Activated CD8-positive, alpha-beta memory T cell treated with anti-CD3 and anti-CD28 coated beads, Interleukin-2, amount 10 ng/mL, durations not matched to agents 7 days and 5 days (primary cell): ENCODE measurements at places on chromosomes 7 and 10. TPM values are rescaled to one million over a fixed set of nuclear protein-coding genes. Genes with fewer than 3 reads are reported as not detected.

Gene IFIT5
- 40.3 TPM for total RNA-seq

DNA sequence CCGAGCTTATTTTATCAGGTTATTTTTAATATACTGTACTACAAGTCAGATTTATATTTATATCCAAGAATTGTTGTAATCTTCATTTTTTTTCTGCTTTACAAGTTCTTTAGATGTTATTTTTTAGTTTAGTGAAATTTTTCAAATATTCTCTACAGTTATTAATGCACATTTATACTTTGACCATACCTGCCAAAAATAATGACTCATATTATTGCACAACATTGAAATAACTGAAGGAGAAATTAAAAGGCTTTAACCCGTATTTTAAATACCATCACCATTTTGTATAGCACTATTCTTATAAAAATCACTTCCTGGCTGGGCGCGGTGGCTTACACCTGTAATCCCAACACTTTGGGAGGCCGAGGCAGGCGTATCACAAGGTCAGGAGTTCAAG, 278.5 kb downstream of the BICC1 start:
- H3K27ac ChIP-seq, result no peak overlapping the region
- no peaks in the 10 kb centered on the region for H3K4me1 ChIP-seq
- H3K4me3 ChIP-seq, result no peak overlapping the region
- no peaks in the 10 kb centered on the region for H3K27me3 ChIP-seq
- H3K36me3 ChIP-seq, result no peaks in the 10 kb centered on the region
- no peak for DNase-seq

Gene FAM25C
- total RNA-seq, result not detected

- no peak overlapping the region for H3K4me3 ChIP-seq
- no peak for DNase-seq
- H3K27me3 ChIP-seq, result peaks cover 9% of the 10 kb centered on the region
- H3K4me1 ChIP-seq, result no peaks in the 10 kb centered on the region
- H3K27ac ChIP-seq, result no peak overlapping the region
- no peaks in the 10 kb centered on the region for H3K36me3 ChIP-seq
These were observed 11.2 kb upstream of the HTR5A start for GRCh38 chr7:155058896-155059295.

GRCh38 chr7:32539919-32540531, 44.7 kb downstream of the AVL9 start:
- no peak overlapping the region for H3K4me3 ChIP-seq
- H3K4me1 ChIP-seq, result peaks cover 8% of the 10 kb centered on the region
- no peak for DNase-seq

Gene CPA1
- total RNA-seq, result not detected

DNA sequence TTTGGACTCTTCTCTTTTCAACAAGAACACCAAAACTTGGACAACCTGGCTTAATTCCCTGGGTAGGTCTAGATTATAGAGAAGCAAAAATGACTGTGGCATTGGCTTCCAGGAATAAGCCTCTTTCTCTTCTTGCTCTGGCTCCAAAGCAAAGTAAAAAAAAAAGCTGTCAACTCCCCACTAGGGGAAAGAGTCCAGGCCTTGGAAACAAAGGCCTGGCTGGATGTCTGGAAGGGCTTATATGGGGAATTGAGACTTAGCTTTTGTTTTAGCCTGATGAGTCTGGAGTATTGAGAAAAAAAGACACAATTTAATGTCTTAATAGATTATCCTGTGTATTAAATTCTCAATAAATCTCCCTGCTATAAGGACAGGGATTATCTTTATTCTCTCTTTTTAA, 300.6 kb downstream of the SORCS3 start:
- no peak overlapping the region for H3K27ac ChIP-seq
- no peaks in the 10 kb centered on the region for H3K4me1 ChIP-seq
- H3K27me3 ChIP-seq, result no peaks in the 10 kb centered on the region
- H3K36me3 ChIP-seq, result no peaks in the 10 kb centered on the region

Gene CLCN1
- 0.09 TPM for total RNA-seq

DNA sequence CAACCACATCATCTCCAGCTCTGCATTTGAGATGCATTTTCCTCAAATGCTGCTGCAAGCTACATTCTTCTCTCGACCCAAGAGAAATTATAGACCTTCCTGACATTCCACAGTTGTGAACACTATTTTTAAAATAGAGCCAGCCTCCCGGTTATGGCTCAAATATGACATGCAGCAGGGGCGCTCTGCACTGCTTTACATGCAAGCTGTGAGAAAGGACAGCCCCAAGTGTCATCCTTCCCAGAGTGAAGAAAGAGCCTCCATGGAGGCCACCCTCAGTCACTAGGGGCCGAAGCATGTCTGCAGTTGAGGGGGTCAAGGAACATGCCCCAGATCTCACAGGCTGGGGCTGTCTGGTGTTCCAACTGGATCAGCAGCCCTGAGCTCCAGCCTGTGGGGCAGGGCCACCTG, 63.9 kb upstream of the CHST15 start:
- no peak overlapping the region for H3K27ac ChIP-seq
- H3K27me3 ChIP-seq, result peaks cover 2% of the 10 kb centered on the region
- no peak for DNase-seq
- no peaks in the 10 kb centered on the region for H3K4me1 ChIP-seq

Gene FZD8
- 0.18 TPM for total RNA-seq

Gene EGR2
- total RNA-seq, result 4.7 TPM

- H3K4me3 ChIP-seq, result no peak overlapping the region
- no peak overlapping the region for H3K27ac ChIP-seq
- H3K27me3 ChIP-seq, result peaks cover 18% of the 10 kb centered on the region
- no peaks in the 10 kb centered on the region for H3K36me3 ChIP-seq
These were observed 13.0 kb upstream of the FRA10AC1 start for GRCh38 chr10:93715345-93715744.

DNA sequence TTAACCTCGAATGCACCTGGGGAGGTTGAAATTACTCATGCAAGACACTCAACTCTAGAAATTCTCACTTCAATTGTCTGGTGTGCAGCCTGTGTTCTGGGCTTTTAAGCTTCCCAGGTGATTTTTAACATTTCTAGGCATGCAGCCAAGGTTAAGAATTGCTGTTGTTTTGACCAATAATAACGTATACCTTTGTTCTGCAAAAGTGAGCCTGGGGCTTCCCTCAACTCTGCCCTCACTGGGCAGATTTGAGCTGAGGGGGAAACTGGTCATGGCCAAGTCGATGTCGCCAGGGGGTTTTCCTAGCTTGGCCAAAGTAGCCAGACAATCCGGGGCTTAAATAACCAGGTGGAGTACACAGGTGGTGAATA, 568 bp downstream of the PRSS2 start:
- DNase-seq, result no peak
- H3K36me3 ChIP-seq, result no peaks in the 10 kb centered on the region
- peaks cover 12% of the 10 kb centered on the region for H3K4me1 ChIP-seq
- no peak overlapping the region for H3K27ac ChIP-seq
- H3K27me3 ChIP-seq, result no peaks in the 10 kb centered on the region
- H3K4me3 ChIP-seq, result no peak overlapping the region

- no peaks in the 10 kb centered on the region for H3K36me3 ChIP-seq
- H3K27me3 ChIP-seq, result peaks cover 28% of the 10 kb centered on the region
- H3K27ac ChIP-seq, result no peak overlapping the region
- no peak for DNase-seq
- H3K4me3 ChIP-seq, result no peak overlapping the region
These were observed 78.4 kb upstream of the ELMO1 start for GRCh38 chr7:37527109-37527508.

DNA sequence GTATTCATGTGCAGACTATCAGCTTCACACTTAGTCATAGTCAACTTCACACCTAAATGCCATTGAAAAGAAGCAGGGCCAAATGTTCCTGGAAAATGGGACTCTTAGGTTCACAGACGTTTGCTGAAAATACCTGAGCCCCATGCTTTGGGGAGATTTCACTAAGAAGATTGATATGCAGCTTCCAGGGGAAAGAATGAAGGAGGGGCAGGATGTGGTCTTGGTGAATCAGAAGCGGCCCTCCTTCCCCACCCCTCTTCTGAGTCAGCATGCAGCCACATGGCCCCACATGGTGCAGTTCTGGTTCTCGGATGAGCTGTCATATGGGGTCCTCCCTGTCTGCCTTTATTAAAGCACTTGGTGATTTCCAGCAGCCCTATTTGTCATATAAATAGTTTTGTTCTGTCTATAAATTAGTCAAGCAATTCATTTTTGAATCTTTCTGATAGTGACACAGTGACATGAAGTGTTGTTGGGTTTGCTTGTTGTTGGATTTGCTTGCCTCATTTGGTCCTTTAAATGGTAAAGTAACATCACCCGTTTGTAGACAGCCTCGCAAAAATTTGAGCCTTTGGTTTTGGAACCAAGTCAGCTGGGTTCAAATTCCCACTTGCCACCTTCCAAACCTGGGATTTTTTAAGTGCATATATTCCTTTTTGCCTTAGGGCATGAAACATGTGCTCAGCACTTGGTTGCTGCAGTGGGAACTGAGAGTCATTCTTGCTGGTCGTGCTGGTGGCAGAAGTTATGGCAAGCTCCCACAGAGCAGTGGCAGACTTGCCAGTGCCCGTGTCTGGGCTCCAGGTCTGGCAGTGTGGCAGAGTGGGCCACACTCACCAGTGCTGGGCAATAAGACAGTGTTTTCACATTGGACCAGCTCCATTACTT, 68.1 kb upstream of the CDK6 start:
- H3K27ac ChIP-seq, result peak overlapping the region; percentile 93
- peaks cover 27% of the 10 kb centered on the region for H3K4me1 ChIP-seq
- H3K36me3 ChIP-seq, result peaks cover 45% of the 10 kb centered on the region
- H3K27me3 ChIP-seq, result no peaks in the 10 kb centered on the region
- H3K4me3 ChIP-seq, result peak overlapping the region; percentile 42

DNA sequence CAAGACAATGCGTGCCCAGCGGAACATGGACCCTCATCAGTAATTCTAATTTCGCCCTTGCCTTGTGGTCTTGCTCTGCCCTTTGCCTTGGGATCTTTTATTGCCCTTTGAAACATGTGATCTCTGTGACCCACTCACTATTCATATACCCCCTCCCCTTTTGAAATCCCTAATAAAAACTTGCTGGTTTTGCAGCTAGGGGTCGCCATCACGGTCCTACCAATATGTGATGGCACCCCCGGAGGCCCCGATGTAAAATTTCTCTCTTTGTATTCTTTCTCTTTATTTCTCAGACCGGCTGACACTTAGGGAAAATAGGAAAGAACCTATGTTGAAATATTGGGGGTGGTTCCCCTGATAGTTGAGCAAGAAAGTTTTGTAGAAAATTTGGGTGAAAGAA, 242.7 kb downstream of the CDK14 start:
- no peak overlapping the region for H3K27ac ChIP-seq
- no peak for DNase-seq
- no peak overlapping the region for H3K4me3 ChIP-seq
- H3K36me3 ChIP-seq, result no peaks in the 10 kb centered on the region

- no peaks in the 10 kb centered on the region for H3K27me3 ChIP-seq
- H3K4me3 ChIP-seq, result no peak overlapping the region
- DNase-seq, result no peak
- no peak overlapping the region for H3K27ac ChIP-seq
- peaks cover 79% of the 10 kb centered on the region for H3K36me3 ChIP-seq
These were observed 7.5 kb downstream of the MYO1G start for GRCh38 chr7:44971188-44971901.

Gene MGMT
- total RNA-seq, result 24.8 TPM

Gene STAMBPL1
- total RNA-seq, result 53.0 TPM

DNA sequence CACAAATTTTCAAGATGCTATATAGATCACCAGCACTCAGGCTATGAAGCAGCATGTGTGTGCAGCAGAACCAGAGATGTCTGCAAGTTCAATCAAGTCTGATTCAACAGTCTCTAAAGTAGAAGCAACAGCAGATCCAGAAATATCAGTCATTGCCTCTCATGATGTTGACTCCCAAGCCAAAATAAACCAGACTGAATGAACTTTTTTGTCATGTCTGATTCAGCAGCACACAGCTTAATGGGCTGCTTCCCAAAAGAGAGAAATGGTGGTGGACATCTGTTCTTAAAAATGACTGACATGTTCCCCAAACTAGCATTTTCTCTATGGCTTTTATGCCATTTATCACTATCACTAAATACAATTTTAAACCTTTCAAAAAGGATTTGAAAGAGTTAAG, 53.8 kb downstream of the TMEM26 start:
- DNase-seq, result no peak
- H3K4me3 ChIP-seq, result no peak overlapping the region
- no peak overlapping the region for H3K27ac ChIP-seq
- H3K36me3 ChIP-seq, result peaks cover 6% of the 10 kb centered on the region
- peaks cover 9% of the 10 kb centered on the region for H3K4me1 ChIP-seq
- H3K27me3 ChIP-seq, result peaks cover 6% of the 10 kb centered on the region

DNA sequence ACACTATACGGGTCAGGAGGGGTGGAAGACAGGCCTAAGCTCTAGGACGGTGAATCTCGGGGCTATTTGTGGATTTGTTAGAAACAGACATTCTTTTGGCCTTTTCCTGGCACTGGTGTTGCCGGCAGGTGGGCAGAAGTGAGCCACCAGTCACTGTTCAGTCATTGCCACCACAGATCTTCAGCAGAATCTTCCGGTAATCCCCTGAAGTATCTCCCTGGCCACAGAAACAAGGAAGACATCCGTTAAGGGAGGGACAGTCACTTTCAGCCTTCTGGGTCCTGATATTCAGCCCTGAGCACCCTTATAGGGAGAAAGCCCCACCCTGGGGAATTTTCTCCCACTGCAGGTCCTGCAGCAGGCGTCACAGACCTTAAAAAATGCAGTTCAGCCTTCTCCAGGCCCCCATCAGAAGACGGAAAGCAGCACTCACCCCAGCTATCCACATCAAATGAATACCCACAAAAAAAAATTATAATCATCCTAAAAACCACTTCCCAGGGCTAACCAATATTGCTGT, 23.2 kb downstream of the PLAC9 start:
- H3K36me3 ChIP-seq, result peaks cover 82% of the 10 kb centered on the region
- no peaks in the 10 kb centered on the region for H3K27me3 ChIP-seq
- H3K27ac ChIP-seq, result no peak overlapping the region
- peaks cover 22% of the 10 kb centered on the region for H3K4me1 ChIP-seq
- no peak for DNase-seq

Gene KCNMA1
- 0.55 TPM for total RNA-seq

GRCh38 chr10:29007748-29008610, 280.9 kb upstream of the LYZL1 start:
- no peaks in the 10 kb centered on the region for H3K36me3 ChIP-seq
- no peak overlapping the region for H3K4me3 ChIP-seq
- no peak overlapping the region for H3K27ac ChIP-seq
- H3K27me3 ChIP-seq, result no peaks in the 10 kb centered on the region

GRCh38 chr10:71752391-71753090, 20.8 kb downstream of the VSIR start:
- peaks cover 84% of the 10 kb centered on the region for H3K4me1 ChIP-seq
- peak; percentile 68 for DNase-seq
- H3K4me3 ChIP-seq, result no peak overlapping the region
- H3K27ac ChIP-seq, result peak overlapping the region; percentile 92

- DNase-seq, result peak; percentile 64
- H3K27ac ChIP-seq, result no peak overlapping the region
- no peaks in the 10 kb centered on the region for H3K4me1 ChIP-seq
- peaks cover 47% of the 10 kb centered on the region for H3K36me3 ChIP-seq
These were observed 49.8 kb downstream of the PAXIP1 start for GRCh38 chr7:154953006-154953684.

- H3K36me3 ChIP-seq, result no peaks in the 10 kb centered on the region
- peaks cover 36% of the 10 kb centered on the region for H3K27me3 ChIP-seq
- H3K4me3 ChIP-seq, result no peak overlapping the region
- DNase-seq, result no peak
- H3K27ac ChIP-seq, result no peak overlapping the region
These were observed 8.4 kb downstream of the BAMBI start for GRCh38 chr10:28685717-28686116.
